ENCODE measurements at places on chromosomes 12 and 14. TPM values are rescaled to one million over a fixed set of nuclear protein-coding genes. Genes with fewer than 3 reads are reported as not detected.

PLA2G1B gene
- total RNA-seq, result not detected

TRIM9 gene
- not detected for total RNA-seq

ASB2 gene
- under 0.01 TPM for total RNA-seq

KRT77 gene
- not detected for total RNA-seq

PPP4R4 gene
- 24.6 TPM for total RNA-seq

SRRM4 gene
- not detected for total RNA-seq

PPP1R36 gene
- 0.85 TPM for total RNA-seq

MIPOL1 gene
- 19.4 TPM for total RNA-seq

ANO4 gene
- 0.43 TPM for total RNA-seq

CATSPERB gene
- 1.2 TPM for total RNA-seq

SLC24A4 gene
- not detected for total RNA-seq

NAV3 gene
- 5.8 TPM for total RNA-seq

HOXC11 gene
- total RNA-seq, result 0.24 TPM

DAO gene
- total RNA-seq, result not detected

NR1H4 gene
- total RNA-seq, result 3.6 TPM

NDUFB1 gene
- 105 TPM for total RNA-seq

MAP1LC3B2 gene
- total RNA-seq, result 0.48 TPM

ALDH6A1 gene
- total RNA-seq, result 12.8 TPM

LTB4R2 gene
- total RNA-seq, result 30.3 TPM

SLC8A3 gene
- 0.48 TPM for total RNA-seq

CDKN1B gene
- total RNA-seq, result 35.8 TPM

PCED1B gene
- total RNA-seq, result 0.48 TPM
